ENCODE measurements at places on chromosomes 6 and 20. TPM values are rescaled to one million over a fixed set of nuclear protein-coding genes. Genes with fewer than 3 reads are reported as not detected.

DNA sequence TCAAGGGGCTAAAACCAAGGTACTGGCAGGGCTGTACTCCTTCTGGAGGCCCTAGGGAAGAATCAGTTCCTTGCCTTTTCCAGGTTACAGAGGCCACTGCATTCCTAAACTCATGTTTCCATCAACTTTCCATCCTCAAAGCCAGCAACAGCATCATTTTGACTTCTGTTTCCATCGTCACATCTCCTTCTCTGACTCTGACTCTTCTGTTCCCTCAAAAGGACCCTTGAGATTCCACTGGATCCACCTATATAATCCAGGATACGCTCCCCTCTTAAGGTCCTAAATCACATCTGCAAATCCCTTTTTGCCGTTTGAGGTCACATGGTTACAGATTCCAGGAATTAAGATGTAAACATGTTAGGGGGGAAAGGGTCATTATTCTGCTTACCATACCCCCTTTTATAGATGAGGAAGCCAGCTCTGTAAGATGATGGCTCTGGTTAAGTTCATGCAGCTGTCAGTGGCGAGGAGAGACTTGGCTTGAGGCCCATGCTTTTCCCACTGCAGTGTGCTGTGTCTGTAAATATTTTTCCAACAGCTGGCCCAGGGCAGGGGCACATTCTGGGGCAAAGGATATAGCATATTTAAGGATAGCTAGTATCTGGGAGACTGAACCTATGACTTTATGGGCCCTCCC, 114.6 kb downstream of the TNFRSF21 start:
- DNase-seq, result no peak

DNA sequence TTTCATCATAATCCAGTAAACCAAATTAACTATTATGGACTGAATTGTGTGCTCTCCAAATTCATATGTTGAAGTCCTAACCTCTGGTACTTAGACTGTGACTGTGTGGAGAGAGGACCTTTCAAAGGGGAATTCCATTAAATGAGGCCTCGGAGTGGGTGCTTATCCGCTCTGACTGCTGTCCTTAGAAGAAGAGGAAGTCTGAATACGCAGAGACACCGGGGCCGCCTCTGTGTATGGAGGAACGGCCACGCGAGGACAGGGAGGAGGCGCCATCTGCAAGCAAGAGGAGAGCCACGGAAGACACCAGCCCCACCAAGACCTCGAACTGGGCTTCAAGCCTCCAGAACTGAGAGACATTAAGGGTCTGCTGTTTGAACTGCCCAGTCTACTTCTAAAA, 35.6 kb upstream of the RPS6KA2 start:
- DNase-seq, result no peak

PDE7B gene
- total RNA-seq, result 0.27 TPM

DNA sequence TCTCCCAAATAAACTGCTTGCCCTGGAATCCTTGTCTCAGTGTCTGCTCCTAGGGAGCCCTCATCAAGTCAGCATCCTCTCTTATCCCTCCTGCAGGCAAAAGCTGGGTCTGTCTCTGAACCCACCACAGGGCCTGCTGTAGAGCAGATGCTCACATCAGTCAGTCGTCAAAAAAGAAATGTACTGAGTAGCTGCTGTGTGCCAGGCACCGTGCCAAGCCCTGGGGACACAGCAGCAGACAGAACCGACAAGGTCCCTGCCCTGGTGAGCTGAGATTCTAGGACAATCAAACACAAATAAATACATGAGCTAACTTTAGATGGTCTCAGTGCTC, 68.5 kb downstream of the EYA2 start:
- DNase-seq, result no peak

EXOC2 gene
- 49.7 TPM for total RNA-seq

- DNase-seq, result no peak
Measured at GRCh38 chr6:8904754-8905153, 469.4 kb upstream of the SLC35B3 start.

RGL2 gene
- 38.9 TPM for total RNA-seq

DNA sequence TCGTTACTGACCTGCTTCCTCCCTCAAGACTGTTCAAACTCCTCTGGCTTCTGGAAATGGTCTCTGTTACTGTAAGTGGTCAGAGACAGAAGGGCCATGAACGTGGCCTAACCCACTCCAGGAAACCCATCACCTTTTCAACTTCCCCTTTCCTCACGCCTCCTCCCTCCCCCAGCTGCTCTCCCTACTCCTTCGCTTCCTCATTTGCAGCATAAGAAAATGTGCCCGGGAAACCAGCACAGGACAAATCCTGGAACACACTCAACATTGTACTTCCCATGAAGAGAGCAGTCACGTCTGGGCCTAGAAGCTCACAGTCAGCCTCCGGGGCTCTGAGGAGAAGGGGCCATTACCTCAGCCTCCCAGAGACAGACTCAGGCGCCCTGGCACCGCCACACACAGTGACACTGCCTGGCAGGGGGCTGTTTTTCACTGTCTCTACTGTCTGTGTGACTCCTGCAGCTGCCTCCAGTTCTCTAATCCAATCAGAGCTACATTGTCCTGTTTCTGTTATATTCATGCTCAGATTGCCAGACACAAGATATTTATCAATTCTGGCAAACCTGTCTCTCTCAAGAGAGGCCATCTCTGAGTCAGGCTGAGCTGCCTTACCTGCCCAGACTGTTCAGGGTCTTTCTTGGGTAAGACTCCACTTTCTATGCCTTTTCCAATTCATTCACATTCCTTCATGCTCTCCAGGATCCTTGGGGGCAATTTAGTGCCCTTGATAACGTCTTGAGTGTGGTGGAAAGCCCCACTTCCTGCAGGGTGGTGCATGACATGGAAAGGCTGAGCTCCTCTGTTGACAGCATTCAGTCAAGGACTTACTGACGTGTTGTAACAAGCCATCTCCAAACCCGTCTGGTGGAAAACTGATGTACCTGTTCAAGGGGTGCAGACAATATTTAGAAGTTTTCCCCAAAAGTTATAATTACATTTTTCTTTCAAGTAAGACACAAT, 242.2 kb downstream of the HIVEP2 start:
- no peak for DNase-seq

IL17A gene
- total RNA-seq, result not detected

CAP2 gene
- 49.1 TPM for total RNA-seq

DNA sequence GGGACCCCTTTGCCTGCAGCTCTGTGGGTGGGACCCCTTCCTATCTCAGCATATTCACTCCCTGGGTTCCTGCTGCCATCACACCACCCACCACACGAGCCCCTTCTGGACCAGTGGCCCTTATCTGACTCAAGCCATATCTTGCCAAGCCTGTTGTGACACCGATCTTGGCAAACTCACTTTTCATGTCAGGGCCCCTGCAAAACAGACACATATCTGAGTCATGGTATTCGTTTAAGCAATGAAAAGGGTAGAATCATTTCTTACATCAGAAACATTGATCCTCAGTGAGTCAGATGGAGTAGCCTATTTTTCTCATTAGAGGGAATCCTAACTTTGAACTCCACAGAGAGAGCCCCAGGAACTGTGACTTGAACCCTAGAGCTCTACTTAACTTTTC, 10.6 kb downstream of the RAET1E start:
- DNase-seq, result peak; percentile 42

DNA sequence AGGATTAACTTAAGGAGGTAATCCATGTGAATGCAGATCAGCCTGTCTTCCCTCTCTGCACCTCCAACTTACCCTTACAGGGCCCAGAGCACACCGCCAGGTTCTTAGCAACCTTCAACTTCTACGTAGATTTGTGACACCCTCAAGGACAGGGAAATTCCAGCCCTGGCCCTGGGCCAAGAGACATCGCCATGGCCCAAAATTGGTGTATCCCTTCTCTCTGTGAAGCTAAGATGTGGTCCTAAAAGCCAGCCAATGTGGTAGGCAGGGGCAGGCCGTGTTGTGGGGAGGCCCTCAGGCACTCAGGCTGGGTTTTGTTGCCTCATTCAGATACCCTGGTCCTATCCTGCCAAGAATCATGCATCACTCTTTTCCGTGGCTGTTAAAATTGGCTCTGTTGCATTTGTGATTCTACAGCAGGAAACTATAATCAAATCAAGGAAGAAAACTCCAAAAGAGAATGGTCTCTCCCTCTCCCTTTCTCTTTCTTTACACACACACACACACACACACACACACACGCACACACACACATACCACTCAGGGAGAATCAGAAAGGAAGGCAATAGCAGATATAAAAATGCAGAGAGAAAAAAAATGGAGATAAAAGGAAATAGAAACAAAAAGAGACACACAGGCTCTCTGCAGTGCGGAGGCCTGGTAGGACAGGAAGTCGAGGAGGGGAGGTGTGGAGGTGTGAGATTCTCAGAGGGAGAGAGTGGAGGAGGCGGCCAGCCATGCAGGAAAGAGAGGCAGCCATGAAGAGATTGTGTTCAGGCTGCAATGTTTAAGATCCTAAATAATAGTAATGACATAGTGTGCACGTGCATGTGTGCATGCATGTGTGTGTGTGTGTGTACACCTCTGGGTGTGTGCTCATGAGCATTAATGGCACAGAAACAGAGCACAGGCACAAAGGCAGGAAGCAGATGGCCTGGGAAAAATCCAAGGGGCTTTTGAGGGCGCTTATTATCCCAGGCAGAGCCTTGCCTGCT, 201.8 kb upstream of the LRFN2 start:
- peak; percentile 6 for DNase-seq

- DNase-seq, result peak; percentile 99
Measured at GRCh38 chr20:54123587-54124180, 50.1 kb downstream of the CYP24A1 start.

- peak; percentile 71 for DNase-seq
Measured at GRCh38 chr20:9025643-9026042, 43.2 kb upstream of the PLCB4 start.

CLPSL1 gene
- total RNA-seq, result not detected

PSORS1C2 gene
- total RNA-seq, result not detected

FNDC1 gene
- 8.6 TPM for total RNA-seq

BPHL gene
- total RNA-seq, result 23.1 TPM

DNA sequence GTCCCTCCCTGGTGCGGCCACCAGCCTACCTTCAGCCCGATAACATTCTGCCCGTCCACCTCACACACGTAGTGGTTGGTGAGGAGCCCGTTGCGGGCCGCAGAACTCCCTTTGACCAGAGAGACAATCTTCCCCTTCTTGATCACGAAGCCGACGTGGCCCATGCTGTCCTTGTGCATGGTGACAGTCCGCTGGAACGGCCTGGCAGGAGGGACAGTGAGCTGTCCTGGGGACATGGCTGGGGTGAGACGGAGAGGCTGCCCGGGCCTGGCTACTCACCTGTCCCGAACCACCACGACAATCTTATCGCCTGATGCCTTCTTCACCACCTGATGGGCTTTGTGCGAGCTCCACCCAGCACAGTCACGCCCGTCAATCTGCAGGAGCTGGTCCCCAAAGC, 16.6 kb downstream of the SDCBP2 start:
- no peak for DNase-seq

DNA sequence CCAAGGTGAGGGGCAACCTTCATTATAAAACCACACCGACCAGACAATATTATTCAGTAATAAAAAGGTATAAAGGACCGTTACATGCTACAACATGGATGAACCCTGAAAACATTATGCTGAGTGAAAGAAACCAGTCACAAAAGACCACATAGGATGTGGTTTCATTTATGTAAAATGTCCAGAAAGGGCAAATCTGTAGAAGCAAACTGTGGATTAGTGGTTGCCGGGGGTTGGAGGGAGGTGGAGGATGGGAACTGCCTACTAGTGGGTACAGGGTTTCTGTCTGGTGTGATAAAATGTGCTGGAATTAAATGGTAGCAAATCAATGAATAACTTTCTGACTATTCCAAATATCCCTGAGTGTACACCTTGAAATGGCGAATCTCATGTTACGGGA, 10.2 kb upstream of the PRND start:
- DNase-seq, result no peak

- DNase-seq, result no peak
Measured at GRCh38 chr6:111602481-111603011, 3.1 kb downstream of the TRAF3IP2 start.

- DNase-seq, result no peak
Measured at GRCh38 chr6:109393157-109393885, 11.1 kb upstream of the CD164 start.

- peak; percentile 85 for DNase-seq
Measured at GRCh38 chr6:138689849-138690248, 83.7 kb upstream of the CCDC28A start.

DNA sequence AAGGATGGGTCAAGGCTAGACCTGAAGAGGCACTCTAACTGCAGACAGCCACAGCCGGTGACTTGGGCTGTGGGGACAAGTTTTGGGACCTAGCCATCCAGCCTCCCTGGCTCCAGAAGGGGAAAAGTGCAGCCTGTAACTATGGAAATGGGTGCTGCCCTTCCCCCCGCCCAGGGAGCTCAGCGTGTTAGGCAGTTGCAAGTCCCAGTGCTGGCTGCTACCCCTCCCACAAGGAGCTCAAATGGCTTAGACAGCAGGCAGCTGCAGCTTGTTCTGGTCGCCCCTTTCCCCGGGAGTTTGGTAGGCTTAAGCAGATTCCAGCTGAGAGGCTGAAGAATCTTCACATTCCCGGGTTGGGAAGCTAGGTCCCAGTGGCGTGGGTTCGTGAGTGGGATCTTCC, 162.6 kb downstream of the FAM83B start:
- no peak for DNase-seq

BNIP5 gene
- total RNA-seq, result not detected

GRCh38 chr6:41306187-41306854, 19.8 kb upstream of the TREM1 start:
- DNase-seq, result peak; percentile 10

GRCh38 chr6:50837589-50838445, 19.1 kb downstream of the TFAP2B start:
- no peak for DNase-seq

GRCh38 chr6:158018851-158019361, 37.2 kb downstream of the SYNJ2 start:
- DNase-seq, result peak; percentile 83

DNA sequence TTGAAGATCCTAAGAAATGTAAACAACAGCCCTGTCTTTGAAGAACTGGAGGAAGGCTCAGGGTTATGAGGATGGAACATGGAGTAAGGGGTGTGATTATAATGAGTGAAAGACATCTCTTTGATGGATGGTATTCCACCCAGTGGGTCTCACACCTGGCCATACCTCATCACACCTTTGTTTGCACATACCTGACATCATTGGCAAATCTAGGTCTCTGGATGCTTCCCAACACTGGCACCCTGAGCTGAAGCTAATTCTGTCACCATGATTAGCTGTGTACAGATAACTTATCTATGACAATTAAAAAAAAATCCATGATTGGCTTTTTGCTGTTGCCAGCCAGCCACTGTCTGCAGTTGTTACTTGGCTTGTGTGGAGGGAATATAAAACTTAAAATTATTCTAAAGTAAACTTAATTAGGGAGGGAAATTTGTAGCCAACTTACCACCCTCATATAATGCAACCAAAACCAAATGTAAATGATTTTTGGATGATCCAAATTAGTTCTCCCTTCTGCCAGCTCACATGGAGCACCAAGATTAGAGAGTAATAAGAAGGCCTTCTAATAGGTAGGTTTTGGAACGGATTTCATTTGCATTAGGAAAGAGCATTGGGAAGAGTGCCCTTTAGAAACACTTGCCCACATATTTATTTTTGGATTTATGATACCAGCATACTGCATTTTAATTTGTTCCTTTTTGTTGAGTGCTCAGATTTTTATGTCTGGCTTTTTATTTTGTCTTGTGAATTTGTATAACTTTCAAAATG, 249.5 kb downstream of the SOX4 start:
- no peak for DNase-seq

- DNase-seq, result no peak
Measured at GRCh38 chr6:31971279-31971992, 502 bp downstream of the DXO start.

TPD52L1 gene
- total RNA-seq, result 32.4 TPM

Measured in astrocyte (in vitro differentiated cells and primary cell).